ENCODE measurements at places on chromosomes 2 and 18.

- DNase-seq: no peak
Observed at GRCh38 chr18:22625406-22625805, 207.7 kb upstream of the CTAGE1 start.

GRCh38 chr18:11653521-11653920, 35.5 kb upstream of the GNAL start:
- no peak for DNase-seq

DNA sequence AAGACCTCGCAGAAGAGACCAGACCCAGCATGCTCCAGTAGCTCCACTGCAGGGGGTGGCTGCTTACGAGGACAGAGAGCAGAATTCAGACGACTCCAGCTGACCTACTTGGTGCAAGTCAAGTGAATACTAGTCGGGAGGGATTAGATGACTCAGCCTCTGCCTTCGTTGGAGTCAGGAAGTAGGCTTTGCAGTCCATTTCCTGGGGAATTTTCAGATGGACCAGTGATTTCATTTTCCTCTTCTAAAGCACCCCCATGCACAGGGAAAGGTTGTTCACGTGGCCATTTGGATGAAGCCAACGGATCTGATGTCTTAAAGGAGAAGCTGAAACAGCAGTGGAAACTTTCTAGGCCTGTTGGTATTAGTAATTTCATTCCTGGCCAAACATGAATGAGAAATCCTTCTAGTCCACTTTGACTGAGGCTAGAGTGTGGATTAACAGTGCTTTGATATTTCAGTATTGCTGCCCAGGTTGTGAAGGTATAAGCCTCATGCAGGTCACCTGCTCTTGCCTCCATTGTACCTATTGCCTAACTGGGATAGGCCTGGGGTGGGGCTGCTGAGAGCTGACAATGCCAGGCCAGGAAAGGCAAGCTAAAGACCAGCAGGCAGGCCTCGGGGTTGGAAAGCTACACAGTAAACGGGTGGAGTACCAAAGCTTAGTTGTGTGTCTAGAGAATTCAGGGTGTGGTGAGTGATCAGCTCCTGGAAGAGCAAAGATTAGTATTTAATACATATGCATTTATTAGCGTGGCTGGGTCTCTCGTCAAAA, 117.6 kb upstream of the FOSL2 start:
- DNase-seq: peak; percentile 96

GRCh38 chr2:108969856-108970255, 19.2 kb downstream of the EDAR start:
- no peak for DNase-seq
